ENCODE measurements at places on chromosomes 12 and 14. TPM values are rescaled to one million over a fixed set of nuclear protein-coding genes. Genes with fewer than 3 reads are reported as not detected.

KRT77 gene
- total RNA-seq, result 0.06 TPM

GOLT1B gene
- total RNA-seq, result 36.6 TPM

DDN gene
- total RNA-seq, result 0.79 TPM

DNA sequence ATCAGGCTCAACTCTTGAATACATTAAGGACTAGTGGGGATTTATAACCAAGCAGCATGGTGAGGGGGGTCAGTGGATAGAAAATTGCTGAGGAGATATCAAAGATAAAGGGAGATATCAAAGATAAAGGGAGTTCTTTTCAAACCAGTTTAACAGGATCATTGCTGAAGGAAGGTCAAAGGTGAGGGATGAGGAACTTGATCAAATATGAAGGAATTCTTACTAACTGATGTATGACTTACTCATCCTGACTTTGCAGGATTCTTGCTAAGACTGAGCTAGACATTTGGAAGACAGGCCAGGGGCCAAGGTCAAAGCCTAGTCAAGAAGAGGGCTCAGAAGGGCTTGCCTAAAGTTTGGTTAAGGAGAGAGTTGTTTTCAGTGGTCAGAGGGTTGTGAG lies 4.8 kb downstream of the ABHD4 start:
- no peak for DNase-seq
- H3K4me1 ChIP-seq, result peaks cover 3% of the 10 kb centered on the region
- peaks cover 48% of the 10 kb centered on the region for H3K36me3 ChIP-seq
- no peak overlapping the region for H3K4me3 ChIP-seq

DNA sequence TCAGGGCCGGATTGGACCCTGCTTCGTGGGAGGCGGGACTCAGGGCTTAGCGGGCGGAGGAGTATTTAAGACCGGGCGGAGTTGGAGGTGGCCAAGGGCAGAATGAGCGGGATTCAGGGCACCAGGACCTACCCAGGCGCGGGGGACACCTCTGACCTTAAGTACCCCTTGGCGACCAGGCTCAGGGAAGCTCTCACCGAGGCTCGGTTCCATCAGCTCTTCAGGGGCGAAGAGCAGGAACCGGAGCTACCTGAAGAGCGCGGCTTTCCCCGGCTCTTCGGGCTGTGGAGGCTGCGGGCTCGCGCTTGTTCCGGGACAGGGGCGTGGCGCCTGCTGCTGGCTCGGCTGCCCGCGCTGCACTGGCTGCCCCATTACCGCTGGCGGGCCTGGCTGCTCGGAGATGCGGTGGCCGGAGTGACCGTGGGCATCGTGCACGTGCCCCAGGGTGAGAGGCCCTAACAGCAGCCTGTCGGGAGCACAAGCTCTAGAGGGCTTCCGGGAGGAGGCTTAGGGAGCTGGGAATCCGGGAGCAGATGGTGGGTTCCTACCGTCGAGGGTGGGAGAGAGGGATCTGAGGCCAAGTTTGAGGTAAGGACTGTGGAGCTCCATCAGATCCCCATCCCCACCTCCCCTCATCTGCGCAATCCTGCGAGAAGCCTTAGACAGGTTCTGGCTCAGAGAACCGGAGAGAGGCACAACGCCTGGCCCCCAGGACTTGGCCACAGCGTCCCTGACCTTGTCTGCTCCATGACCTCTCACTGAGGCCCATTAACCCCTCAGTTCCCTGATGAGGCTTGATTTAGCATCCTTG lies 8.4 kb downstream of the ARHGEF25 start:
- peaks cover 27% of the 10 kb centered on the region for H3K36me3 ChIP-seq
- DNase-seq, result no peak
- peaks cover 54% of the 10 kb centered on the region for H3K27me3 ChIP-seq
- H3K4me1 ChIP-seq, result peaks cover 23% of the 10 kb centered on the region

GRCh38 chr12:48351022-48351708 lies 446 bp upstream of the ZNF641 start:
- no peak for DNase-seq
- H3K4me1 ChIP-seq, result peaks cover 10% of the 10 kb centered on the region
- no peaks in the 10 kb centered on the region for H3K27me3 ChIP-seq
- peak overlapping the region; percentile 78 for H3K4me3 ChIP-seq
- H3K36me3 ChIP-seq, result peaks cover 14% of the 10 kb centered on the region

DNA sequence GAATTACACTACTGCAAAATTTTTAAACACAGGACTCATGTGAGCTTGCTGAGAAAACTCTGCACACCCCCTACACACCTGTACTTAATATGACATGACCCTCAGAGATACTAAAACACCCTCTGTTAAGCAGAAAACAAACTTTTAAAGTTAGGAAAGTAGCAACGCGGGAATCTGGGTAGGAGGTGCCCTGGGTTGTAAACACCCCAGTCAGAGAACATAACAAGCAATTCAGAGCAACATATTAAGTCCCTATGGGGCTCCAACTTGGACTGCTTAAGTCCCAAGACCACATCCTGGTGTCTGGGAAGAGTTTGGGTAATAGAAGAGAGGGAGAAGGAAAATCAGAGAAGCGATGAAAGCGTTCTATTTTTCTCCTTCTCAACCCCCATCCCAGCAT lies 1.2 kb downstream of the ATF7 start:
- peak overlapping the region; percentile 95 for H3K27ac ChIP-seq
- no peaks in the 10 kb centered on the region for H3K27me3 ChIP-seq
- no peak for DNase-seq
- H3K4me1 ChIP-seq, result peaks cover 6% of the 10 kb centered on the region
- peak overlapping the region; percentile 74 for H3K4me3 ChIP-seq

- no peak for DNase-seq
- H3K36me3 ChIP-seq, result no peaks in the 10 kb centered on the region
- no peaks in the 10 kb centered on the region for H3K4me1 ChIP-seq
- H3K27me3 ChIP-seq, result no peaks in the 10 kb centered on the region
- no peak overlapping the region for H3K27ac ChIP-seq
Observed at GRCh38 chr14:72254202-72254936, 322.1 kb downstream of the RGS6 start.

- DNase-seq, result no peak
- H3K4me1 ChIP-seq, result no peaks in the 10 kb centered on the region
- no peaks in the 10 kb centered on the region for H3K36me3 ChIP-seq
- H3K27me3 ChIP-seq, result no peaks in the 10 kb centered on the region
Observed at GRCh38 chr12:63083046-63083445, 68.0 kb downstream of the AVPR1A start.

- no peak for DNase-seq
- no peaks in the 10 kb centered on the region for H3K27me3 ChIP-seq
- H3K36me3 ChIP-seq, result no peaks in the 10 kb centered on the region
- no peak overlapping the region for H3K4me3 ChIP-seq
- H3K4me1 ChIP-seq, result no peaks in the 10 kb centered on the region
- H3K27ac ChIP-seq, result no peak overlapping the region
Observed at GRCh38 chr12:32970465-32971110, 74.0 kb upstream of the PKP2 start.

DNA sequence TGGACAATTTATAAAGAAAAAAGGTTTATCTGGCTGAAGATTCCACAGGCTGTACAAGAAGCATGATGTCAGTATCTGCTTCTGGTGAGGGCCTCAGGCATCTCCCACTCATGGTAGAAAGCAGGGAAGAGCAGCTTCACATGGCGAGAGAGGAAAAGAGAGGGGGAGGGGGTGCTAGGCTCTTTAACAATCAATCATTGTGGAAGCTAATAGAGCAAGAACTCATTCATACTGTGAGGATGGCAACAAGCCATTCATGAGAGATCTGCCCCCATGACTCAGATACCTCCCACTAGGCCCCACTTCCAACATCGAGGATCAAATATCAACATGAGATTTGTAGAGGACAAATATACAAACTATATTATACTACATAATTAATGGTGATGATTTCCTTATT lies 361.9 kb upstream of the FAR2 start:
- DNase-seq, result no peak
- H3K36me3 ChIP-seq, result no peaks in the 10 kb centered on the region
- H3K4me1 ChIP-seq, result no peaks in the 10 kb centered on the region
- no peak overlapping the region for H3K4me3 ChIP-seq

- H3K27ac ChIP-seq, result no peak overlapping the region
- H3K27me3 ChIP-seq, result no peaks in the 10 kb centered on the region
- no peaks in the 10 kb centered on the region for H3K36me3 ChIP-seq
- no peak for DNase-seq
- H3K4me1 ChIP-seq, result no peaks in the 10 kb centered on the region
Observed at GRCh38 chr14:100004392-100004791, 60.8 kb upstream of the EVL start.

DNA sequence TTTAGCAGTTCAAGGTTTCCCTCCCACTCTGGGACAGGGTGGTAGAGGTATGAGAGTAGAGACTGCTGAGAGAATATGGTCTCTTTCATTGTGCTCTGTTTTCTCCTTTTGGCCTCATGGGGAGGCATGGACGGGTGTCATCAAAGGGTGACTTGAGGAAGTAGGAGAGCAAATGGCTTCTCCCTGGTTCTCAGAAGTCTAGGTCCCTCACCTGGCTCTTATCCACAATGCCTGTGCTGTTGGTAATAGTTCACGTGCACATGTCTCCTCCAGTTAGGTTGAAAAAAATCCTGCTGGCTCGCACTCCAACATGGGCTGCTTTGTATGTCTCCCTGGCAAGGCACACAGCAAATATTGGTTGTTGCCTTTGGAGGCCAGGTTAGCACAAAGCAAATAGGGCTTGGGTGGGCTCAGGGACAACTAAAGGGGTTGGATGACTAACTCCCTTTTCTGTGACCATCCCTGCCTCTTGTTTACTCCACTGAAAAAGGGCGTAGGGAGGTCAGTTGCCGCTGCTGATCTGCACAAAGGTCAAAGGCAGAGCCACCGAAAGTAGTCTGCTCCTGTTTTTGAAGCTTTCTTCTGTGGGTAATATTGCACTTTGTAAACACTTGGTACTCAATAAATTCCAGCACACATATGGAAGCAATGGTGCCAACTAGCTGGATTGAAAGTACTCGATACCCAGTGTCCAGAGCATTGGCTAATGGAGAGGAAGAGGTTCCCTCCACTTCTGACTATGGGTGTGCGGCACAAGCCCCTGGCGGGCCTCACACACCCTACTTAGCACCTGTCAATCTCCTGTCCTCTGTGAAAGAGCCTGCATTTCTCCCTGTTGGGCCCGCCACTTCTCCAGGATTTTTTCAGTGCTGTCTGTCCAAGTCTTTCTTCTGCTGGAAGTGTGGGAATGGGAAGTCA lies 121.8 kb downstream of the SLC38A6 start:
- no peaks in the 10 kb centered on the region for H3K27me3 ChIP-seq
- peak overlapping the region; percentile 78 for H3K27ac ChIP-seq
- H3K4me3 ChIP-seq, result no peak overlapping the region

GRCh38 chr12:121839106-121839992 lies 19.3 kb downstream of the HPD start:
- H3K27ac ChIP-seq, result no peak overlapping the region
- peak; percentile 89 for DNase-seq
- H3K36me3 ChIP-seq, result no peaks in the 10 kb centered on the region
- peaks cover 18% of the 10 kb centered on the region for H3K4me1 ChIP-seq

Measured in spinal cord (tissue), 10 donors.